ENCODE measurements at places on chromosomes 5 and 9.

GRCh38 chr9:128232528-128233428 lies 29.6 kb downstream of the DNM1 start:
- H3K27me3 ChIP-seq = peaks cover 8% of the 10 kb centered on the region
- no peaks in the 10 kb centered on the region for H3K4me1 ChIP-seq
- no peak for DNase-seq
- H3K27ac ChIP-seq = no peak overlapping the region
- no peaks in the 10 kb centered on the region for H3K36me3 ChIP-seq

- H3K4me1 ChIP-seq = no peaks in the 10 kb centered on the region
- H3K27me3 ChIP-seq = no peaks in the 10 kb centered on the region
- no peak overlapping the region for H3K27ac ChIP-seq
- H3K36me3 ChIP-seq = peaks cover 8% of the 10 kb centered on the region
- no peak overlapping the region for H3K4me3 ChIP-seq
These were observed 115.2 kb downstream of the CWC27 start for GRCh38 chr5:64883912-64884311.

GRCh38 chr5:103036601-103037000 lies 83.3 kb downstream of the GIN1 start:
- no peak overlapping the region for H3K4me3 ChIP-seq
- H3K27ac ChIP-seq = no peak overlapping the region
- no peaks in the 10 kb centered on the region for H3K36me3 ChIP-seq
- H3K27me3 ChIP-seq = peaks cover 8% of the 10 kb centered on the region
- DNase-seq = no peak

GRCh38 chr9:9950813-9951212 lies 662.0 kb downstream of the PTPRD start:
- H3K36me3 ChIP-seq = no peaks in the 10 kb centered on the region
- H3K27me3 ChIP-seq = no peaks in the 10 kb centered on the region
- no peak overlapping the region for H3K27ac ChIP-seq
- DNase-seq = no peak
- H3K4me1 ChIP-seq = no peaks in the 10 kb centered on the region
- no peak overlapping the region for H3K4me3 ChIP-seq

DNA sequence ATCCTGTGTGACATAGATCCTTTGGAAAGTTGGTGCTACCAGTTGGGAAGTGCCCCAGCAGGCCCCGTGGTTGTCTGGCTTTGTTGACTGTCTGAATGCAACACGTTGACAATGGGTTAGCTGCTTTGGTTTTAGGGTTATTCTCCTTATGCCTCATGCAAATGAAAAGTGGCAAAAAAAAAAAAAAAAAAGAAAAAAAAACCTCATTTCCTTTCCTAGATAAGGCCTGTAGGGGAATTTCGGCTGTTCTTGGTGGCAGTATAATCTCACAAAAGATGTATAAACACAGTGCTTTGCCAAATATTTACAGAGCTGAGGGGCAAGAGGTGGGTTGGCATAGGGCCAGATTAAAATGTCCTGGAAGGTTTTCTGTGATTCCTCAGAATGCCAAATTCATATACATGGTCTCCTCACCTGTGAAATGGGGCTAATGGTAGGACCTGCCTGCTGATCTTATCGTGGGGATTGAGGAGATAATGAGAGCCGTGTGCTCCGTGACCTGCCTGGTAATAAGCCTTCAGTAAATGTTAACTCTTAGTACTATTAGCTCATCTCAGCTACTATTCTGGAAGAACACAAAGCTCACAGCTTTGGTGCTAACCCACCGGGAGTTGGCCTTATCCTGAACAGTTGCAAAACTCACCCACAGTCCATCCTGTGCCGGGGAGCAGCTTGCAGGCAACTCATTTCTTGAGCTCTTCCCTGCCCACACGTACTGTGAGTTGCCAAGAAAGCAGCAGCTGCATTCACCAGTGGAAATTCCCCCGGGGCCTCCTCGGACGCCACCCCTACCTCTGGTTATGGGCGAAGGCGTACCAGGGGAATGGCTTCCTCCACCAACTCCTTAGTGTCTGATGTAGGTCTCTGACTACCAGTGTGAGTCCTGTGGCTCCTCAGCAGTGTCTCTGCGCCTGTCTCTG lies 220.3 kb downstream of the NR3C1 start:
- peaks cover 18% of the 10 kb centered on the region for H3K4me1 ChIP-seq
- no peak for DNase-seq
- no peaks in the 10 kb centered on the region for H3K36me3 ChIP-seq
- peak overlapping the region; percentile 21 for H3K27ac ChIP-seq

DNA sequence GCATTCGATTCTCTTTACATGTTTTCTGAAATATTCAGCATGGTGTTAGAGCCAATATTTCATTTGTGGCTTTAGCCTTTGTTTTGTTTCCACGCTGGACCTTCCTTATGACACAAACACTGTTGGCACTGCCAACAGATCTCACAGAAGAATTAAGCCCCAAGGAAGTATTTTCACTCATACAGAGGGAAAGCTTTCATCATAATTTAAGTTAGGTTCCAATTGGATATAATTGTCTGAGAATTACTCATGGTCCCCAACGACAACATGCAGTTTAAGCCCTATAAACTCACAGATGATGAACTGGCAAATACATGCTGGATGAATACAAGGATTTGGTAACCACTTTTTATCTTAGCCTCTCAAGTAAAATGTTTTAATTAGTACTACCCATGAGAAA lies 259.5 kb downstream of the EBF1 start:
- H3K4me1 ChIP-seq = peaks cover 32% of the 10 kb centered on the region
- no peak overlapping the region for H3K4me3 ChIP-seq
- H3K36me3 ChIP-seq = peaks cover 24% of the 10 kb centered on the region
- no peak overlapping the region for H3K27ac ChIP-seq
- H3K27me3 ChIP-seq = no peaks in the 10 kb centered on the region

GRCh38 chr5:157562111-157562581 lies 13.4 kb downstream of the ADAM19 start:
- peak overlapping the region; percentile 86 for H3K27ac ChIP-seq
- no peaks in the 10 kb centered on the region for H3K27me3 ChIP-seq
- H3K4me3 ChIP-seq = peak overlapping the region; percentile 37
- peaks cover 64% of the 10 kb centered on the region for H3K4me1 ChIP-seq

GRCh38 chr5:175443514-175444059 lies 395 bp downstream of the DRD1 start:
- H3K36me3 ChIP-seq = no peaks in the 10 kb centered on the region
- peaks cover 27% of the 10 kb centered on the region for H3K27me3 ChIP-seq
- H3K27ac ChIP-seq = no peak overlapping the region

GRCh38 chr5:136605638-136606037 lies 240.3 kb upstream of the TRPC7 start:
- no peak overlapping the region for H3K4me3 ChIP-seq
- no peak for DNase-seq
- no peaks in the 10 kb centered on the region for H3K4me1 ChIP-seq
- H3K27ac ChIP-seq = no peak overlapping the region

DNA sequence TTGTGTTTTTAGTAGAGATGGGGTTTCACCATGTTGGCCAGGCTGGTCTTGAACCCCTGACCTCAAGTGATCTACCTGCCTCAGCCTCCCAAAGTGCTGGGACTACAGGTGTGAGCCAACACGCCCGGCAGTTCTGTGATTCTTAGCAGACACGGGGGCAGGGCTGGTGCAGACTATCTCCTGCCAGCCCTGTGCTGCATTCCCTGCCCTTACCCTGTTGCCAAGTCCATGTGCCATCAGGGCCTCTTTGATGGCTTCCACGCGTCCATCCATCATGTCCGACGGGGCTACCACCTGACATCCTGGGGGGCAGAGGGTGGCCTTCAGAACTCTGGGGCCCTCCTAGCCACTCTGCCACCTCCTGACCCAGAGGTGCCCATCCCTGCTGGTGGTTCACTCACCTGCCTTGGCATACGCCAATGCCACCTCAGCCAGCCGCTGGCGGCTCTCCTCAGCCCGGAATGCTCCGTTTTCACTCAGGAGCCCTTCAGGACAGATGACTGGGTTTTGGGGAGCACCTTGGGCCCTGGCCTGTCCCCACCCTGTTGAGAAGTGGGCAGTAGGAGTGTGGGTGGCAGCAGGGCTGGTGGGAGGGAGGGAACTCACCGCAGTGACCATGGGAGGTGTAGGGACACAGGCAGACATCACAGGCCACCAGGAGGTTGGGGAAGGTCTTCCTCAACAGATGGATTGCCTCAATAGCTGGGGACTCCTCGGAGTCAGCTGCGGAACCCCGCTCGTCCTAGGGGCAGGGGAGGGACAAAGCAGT lies 10.7 kb downstream of the ALAD start:
- no peak for DNase-seq
- no peak overlapping the region for H3K4me3 ChIP-seq
- H3K4me1 ChIP-seq = no peaks in the 10 kb centered on the region
- peaks cover 38% of the 10 kb centered on the region for H3K36me3 ChIP-seq
- H3K27ac ChIP-seq = no peak overlapping the region

DNA sequence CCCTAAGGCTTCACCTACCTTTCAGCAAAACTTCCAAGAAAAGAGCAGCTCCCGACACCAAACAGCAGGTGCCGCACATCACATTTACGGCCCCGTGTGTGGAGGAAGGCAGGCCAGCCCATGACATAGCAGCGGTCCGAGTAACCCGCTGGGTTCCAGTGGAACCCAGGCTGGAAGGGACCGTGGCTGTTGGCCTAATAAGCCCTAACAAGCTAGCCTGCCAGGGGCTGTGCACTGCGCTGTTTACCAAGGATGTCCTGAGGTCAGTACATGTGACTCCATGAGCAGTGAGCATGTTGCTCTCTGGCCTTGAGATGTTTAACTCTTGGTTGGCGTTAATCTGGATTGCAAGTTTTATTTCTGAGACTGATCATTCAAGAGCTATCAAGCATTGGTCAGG lies 131.5 kb downstream of the FSTL4 start:
- DNase-seq = no peak
- H3K27ac ChIP-seq = no peak overlapping the region
- no peaks in the 10 kb centered on the region for H3K4me1 ChIP-seq

DNA sequence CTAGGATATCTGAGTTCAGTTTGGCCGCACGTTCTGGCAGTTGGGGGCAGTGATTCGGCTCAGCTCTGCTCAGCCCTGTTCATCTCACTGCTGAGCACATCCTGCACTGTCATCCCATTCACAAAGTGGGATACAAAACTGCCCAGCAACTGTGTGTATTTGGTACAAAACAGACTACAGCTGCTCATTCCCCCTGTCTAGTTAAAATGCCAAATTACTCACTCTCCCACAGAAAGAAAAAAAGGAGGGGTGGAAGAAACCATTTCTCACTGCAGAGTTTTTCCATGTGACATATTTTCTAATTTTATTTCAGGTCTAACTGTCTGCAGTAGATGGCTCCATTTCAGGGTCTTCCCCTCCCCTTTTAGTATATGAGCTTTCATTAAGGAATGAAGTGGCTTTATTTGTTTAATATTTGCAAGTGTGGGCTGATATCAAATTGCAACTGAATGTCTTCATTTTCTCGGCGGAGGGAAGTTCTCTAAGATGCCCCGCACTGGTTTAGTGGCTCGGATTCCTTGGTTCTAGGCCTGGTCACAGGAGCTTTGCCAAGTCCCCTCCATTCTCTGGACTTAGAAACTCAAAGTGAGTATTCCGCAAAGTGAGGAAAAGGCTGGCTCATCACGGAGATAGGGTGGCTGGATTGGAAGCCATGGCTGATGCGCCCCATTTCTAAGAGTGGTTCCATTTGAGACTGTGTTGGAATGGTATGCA lies 14.7 kb downstream of the COL15A1 start:
- H3K27me3 ChIP-seq = peaks cover 11% of the 10 kb centered on the region
- no peak for DNase-seq
- no peak overlapping the region for H3K27ac ChIP-seq
- H3K4me3 ChIP-seq = no peak overlapping the region

DNA sequence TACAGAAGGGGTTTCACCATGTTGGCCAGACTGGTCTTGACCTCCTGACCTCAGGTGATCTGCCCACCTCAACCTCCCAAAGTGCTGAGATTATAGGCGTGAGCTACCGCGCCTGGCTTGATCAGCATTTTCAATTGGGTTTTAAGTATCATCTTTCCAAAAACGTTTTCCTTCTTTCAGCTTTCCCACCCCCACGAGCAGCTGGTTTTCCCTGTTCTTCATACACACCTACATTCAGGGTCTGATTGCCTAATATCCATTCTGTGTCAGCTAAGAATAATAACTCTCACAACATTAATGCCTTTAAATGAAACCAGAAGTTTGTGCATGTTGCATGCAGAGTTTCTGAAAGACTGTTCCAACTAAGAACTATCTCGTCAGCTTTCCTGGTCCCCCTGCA lies 38.3 kb downstream of the RFK start:
- H3K27ac ChIP-seq = no peak overlapping the region
- peaks cover 8% of the 10 kb centered on the region for H3K27me3 ChIP-seq
- H3K4me1 ChIP-seq = no peaks in the 10 kb centered on the region

DNA sequence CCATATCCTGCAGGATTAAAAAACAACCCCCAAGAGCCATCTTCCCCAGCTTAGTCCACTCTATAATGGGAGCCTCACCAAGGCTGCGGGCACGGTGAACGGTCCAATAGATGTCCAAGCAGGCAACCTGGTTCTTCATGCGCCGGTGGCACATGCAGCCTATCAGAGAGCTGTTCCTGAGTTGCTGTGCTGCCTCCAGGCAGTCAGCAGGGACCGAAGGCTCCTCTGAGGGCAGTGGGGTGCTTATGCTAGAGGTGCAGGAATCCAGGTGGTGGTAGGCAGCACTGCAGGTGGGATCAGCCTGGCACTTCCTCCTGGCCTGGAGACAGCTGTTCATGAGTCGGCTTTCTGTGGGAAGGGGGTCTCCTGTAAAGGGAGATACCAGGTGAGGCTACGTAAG lies 10.2 kb downstream of the GFRA3 start:
- no peaks in the 10 kb centered on the region for H3K4me1 ChIP-seq
- no peak overlapping the region for H3K4me3 ChIP-seq
- DNase-seq = no peak

DNA sequence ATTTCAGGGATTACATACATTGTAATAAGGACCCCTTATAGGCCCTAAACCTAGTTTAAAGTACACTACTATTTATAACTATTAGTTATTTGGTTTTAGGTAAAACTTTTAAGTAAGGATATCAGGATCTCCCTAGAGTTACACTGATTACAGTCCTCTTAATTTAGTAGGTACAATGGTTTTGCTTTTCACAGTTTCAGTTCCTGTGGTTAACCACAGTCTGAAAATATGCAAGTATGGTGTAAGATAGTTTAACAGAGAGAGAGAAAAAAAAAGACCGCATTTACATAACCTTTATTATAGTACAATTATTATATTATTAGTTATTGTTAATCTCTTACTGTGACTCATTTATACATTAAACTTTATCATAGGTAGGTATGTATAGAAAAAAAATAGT lies 725.3 kb upstream of the PTPRD start:
- no peaks in the 10 kb centered on the region for H3K36me3 ChIP-seq
- H3K27me3 ChIP-seq = no peaks in the 10 kb centered on the region
- H3K4me1 ChIP-seq = no peaks in the 10 kb centered on the region
- DNase-seq = no peak

DNA sequence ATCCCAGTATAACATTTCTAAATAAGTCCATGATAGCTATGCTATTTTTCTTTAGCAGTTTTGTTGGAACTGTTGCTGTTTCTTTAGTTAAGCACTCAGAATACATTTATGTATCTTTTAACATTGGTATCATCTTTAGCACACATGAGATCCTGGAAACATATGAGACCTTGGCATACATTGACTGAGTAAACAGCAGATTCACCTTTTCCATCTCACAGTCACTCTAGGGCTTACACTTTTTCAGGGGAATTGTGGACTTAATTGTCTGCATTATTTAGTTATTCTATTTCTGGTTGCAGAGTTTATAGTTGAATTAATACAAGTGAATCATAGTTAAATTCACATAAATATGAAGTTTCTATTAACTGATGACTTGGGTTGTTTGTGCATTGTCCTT lies 70.1 kb downstream of the COMMD10 start:
- H3K27me3 ChIP-seq = no peaks in the 10 kb centered on the region
- peaks cover 19% of the 10 kb centered on the region for H3K36me3 ChIP-seq
- no peak overlapping the region for H3K27ac ChIP-seq

GRCh38 chr9:116074658-116075057 lies 78.9 kb upstream of the PAPPA start:
- H3K27ac ChIP-seq = no peak overlapping the region
- no peaks in the 10 kb centered on the region for H3K36me3 ChIP-seq
- H3K4me1 ChIP-seq = no peaks in the 10 kb centered on the region
- no peak overlapping the region for H3K4me3 ChIP-seq
